ENCODE measurements at places on chromosomes 13 and 19.

- DNase-seq, result no peak
Observed at GRCh38 chr19:31110336-31110735, 238.9 kb downstream of the TSHZ3 start.

DNA sequence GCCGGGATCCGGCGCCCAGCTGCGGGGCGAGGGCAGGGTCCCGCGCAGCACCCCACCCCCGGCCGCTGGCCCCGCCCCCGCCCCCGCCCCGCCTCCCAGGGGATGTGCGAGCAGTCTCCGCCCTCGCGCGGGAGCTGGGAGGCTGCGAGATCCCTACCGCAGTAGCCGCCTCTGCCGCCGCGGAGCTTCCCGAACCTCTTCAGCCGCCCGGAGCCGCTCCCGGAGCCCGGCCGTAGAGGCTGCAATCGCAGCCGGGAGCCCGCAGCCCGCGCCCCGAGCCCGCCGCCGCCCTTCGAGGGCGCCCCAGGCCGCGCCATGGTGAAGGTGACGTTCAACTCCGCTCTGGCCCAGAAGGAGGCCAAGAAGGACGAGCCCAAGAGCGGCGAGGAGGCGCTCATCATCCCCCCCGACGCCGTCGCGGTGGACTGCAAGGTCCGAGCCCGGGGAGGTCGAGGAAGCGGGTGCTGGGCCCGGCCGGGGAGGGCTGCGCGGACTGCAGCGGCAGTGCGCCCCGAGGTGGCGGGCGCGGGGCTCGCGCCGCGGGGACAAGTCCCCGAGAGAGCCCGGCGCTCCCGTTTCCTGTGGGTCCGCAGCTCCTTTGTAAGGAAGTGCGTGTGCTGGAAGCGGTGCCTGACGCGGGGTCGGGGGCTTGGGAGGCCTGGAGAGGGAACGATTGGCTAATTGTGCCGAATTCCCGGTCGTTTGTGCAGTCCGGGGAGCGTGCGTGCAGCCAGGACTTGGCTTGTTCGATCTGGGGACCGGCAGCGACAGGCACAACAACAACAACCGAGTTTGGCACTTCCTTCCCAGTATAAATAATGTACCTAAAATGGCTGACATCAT, at the start of gene ITM2B:
TSS of gene ITM2B (plus strand) at position 161 of the 843 bp plus-strand sequence. CDS start at position 316, 155 bp downstream.
- no peak for DNase-seq

DNA sequence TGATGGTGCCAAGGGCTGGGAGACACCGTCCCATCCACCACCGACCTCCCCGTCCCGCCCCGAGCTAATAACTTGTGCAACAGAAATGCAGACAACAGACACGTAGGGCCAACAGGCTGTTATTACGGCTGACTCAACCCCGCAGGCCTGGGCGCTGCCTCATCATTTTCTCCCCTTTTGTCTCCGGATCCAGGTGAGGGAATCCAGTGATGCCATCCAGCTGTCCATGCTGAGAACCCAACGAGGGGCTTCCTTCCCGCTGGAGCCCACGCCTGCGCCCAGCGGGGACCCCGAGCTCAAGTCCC, 6.4 kb upstream of the DIRAS1 start:
- no peak for DNase-seq

GRCh38 chr13:113776231-113777125, 17.5 kb downstream of the TMEM255B start:
- DNase-seq, result no peak

- DNase-seq, result no peak
Observed at GRCh38 chr13:52711286-52711685, 28.3 kb downstream of the CNMD start.

GRCh38 chr13:49322702-49323101, 75.0 kb downstream of the CDADC1 start:
- no peak for DNase-seq
